ENCODE measurements at places on chromosomes 5 and 9. TPM values are rescaled to one million over a fixed set of nuclear protein-coding genes. Genes with fewer than 3 reads are reported as not detected.

DNA sequence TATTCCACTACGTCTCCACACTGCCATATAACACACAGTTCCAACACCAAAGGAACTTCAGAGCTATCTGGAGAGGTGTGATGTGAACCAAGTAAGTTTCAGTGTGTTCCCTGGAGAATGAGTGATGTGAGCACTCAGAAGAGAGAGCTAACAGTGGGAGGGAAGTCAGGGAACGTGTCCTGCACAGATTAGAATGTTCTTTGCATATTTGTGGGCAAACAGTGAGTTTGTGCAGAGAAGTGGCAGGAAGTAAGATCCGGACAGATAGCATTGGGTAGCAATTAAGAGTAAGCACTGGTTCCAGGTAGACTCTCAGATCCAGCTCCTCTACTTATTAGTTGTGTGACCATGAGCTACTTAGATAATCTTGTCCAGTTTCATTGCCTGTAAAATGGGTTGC, 206.4 kb downstream of the PDZD2 start:
- no peak for DNase-seq

DNA sequence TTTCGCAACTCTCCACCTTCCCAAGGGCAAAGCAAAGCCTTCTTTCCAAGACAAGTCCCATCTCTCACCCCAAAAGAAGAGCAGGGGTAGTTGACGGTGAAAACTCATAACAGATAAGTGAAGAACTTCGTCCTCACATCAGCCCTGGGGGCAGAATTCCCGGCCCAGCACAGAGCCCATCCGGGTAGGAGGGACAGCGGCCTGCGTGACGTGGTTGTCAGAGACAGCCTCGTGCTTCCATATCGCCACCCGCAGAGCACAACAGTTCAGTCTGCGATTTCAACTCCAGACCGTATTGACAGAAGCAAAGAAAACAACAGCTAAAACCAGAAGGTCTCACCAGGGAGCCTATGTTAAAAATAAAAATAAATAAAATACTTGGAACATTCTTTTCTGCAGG, 273.2 kb downstream of the SYK start:
- DNase-seq: no peak

GRCh38 chr9:113622600-113623400, 159.3 kb downstream of the RGS3 start:
- no peak for DNase-seq

GRCh38 chr9:69207503-69207902, 33.4 kb downstream of the TJP2 start:
- no peak for DNase-seq

DNA sequence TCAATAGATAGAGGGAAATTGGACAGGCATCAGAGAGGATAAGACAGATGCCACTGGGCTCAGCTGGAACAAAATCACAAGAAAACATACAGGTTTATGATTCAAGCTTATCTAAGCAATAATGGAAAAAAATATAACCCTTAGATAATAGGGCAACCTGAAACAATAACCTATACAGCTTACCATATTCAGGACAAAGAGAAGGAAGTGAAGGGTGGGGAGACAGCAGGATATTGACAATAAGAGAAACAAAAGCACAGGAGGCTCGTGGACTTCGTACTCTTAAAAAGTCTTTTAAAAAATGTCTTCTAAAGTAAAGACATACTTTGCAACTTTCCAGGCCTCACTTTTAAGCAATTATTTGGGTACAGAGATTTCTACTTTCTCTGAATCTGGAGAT, 225.3 kb downstream of the NTRK2 start:
- no peak for DNase-seq

- DNase-seq: no peak
These were observed 7.0 kb upstream of the AK1 start for GRCh38 chr9:127884427-127884911.

- DNase-seq: no peak
These were observed 290.6 kb downstream of the OSTF1 start for GRCh38 chr9:75378926-75379325.

GRCh38 chr9:133683586-133684120, 47.5 kb downstream of the DBH start:
- no peak for DNase-seq

- peak; percentile 6 for DNase-seq
These were observed 60.5 kb downstream of the GLDC start for GRCh38 chr9:6584881-6585597.

DNA sequence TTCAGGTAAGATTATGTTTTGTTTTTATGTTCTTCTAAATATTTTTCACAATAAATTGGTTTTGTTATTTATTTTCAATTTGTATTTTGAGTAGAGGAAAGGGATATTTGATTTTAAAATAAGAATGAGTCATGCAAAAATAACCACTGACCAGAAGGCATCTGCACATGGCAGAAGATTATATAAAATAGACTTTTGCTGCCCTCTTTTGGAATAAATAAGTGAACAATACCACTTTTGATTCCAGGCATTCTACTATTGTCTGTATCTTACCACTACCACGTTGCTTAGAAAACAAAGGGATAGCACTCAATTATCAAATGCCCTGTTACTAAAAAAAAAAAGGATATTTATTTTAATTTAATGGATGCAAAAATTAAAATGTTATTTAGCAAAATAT, 227.3 kb upstream of the ITGA1 start:
- DNase-seq: no peak

DNA sequence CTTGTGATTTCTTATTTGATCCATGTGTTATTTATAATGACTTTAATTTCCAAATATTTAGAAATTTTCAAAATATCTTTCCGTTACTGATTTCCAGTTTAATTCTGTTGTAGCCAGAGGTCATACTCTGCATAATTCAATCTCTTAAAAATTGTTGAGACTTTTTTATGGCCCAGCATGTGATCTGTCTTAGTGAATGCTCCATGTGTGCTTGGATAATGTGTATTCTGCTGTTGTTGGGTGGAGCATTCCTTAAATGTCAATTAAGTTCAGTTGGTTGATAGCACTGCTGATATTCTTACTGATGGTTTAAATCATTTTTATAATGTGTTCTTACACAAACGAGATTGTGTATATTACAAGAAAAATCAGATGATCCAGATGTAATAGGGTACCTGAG, 180.8 kb downstream of the RGS3 start:
- no peak for DNase-seq

DNA sequence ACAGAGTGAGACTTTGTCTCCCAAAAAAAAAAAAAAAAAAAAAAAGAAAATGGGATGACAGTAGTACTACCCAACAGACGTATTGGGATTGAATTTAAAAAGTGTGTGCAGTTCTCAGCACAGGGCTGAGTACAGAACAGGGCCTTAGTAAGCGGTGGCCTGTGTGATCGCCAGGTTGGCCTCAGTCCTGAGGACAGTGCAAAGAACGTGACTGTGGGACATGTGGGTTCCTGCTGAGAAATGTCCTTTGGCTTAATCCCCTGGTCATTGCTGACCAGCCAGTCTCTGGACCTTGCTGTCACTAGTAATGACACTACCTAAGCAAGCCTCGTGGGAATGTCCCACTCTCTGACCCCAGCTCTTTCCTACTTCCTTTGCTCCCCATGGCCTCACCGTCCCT, 13.3 kb downstream of the GTF3C5 start:
- DNase-seq: no peak

DNA sequence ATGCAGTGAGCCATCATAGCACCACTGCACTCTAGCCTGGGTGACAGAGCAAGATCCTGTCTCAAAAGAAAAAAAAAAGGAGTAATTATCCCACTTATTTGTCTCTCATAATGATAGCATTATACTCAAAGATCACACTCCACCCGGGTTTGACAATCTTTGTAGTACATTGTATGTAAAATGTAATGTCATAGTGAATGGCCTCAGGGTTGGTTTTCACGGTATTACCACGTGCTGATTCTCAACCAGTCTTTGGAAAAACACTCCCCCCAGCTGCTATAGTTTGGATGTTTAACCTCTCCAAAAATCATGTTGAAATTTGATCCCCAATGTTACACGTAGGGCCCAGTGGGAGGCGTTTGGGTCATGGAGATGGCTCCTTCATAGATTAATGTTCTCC, 402.4 kb upstream of the GRAMD2B start:
- no peak for DNase-seq

GRCh38 chr5:93189707-93190120, 391.3 kb downstream of the NR2F1-AS1 start:
- DNase-seq: no peak

DNA sequence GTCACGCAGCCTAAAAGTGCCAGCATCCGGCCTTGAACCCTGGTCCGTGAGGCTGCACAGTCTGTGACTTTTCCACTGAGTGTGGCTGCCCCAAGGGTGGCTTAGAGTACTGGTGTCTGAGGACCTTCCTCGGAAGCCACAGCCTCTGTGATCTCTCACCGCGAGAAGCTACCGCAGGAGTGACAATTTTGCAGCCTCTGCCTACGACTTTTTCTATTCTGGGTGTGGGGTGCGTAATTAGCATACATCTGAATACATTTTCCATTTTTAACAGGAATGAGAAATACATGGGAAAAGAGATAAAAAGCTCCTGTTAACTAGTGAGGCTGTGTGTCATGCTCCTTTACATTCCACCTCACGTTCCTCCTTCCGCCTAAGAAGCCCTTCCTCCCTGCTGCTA, 48.3 kb upstream of the HRH2 start:
- DNase-seq: no peak

DNA sequence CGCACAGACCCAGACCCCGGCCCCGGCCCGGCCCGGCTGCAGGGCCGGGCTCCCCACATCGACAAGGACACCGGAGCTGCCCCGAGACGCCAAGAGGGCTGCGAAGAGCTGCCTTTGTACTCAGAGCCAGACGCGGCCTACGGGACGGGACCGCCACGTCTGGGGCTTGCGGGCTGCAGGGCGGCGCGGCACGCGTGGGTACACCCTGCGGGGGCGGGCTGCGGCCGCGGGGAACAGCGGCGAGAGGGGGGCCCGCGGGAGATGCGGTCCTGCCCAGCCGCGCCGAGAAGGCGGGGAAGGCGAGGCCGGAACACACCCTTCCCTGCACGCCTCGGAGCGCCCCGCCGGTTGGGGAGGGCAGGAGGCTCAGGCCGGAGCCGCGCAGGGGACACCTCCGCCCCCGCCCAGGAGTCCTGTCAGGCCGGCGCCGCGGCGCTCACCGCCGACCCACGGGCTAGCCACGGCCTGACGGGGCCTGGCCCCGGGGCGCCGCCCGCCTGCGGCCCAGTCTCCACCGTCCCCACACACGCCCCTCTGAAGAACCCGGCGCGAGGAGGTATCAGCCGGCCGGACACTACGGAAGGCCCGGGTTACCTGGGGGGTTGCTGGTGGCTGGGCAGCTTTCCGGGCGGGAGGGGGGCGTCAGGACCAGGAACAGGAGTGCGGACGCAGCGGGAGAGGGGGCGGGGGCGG, 478 bp downstream of the RAB14 start:
- no peak for DNase-seq

DNA sequence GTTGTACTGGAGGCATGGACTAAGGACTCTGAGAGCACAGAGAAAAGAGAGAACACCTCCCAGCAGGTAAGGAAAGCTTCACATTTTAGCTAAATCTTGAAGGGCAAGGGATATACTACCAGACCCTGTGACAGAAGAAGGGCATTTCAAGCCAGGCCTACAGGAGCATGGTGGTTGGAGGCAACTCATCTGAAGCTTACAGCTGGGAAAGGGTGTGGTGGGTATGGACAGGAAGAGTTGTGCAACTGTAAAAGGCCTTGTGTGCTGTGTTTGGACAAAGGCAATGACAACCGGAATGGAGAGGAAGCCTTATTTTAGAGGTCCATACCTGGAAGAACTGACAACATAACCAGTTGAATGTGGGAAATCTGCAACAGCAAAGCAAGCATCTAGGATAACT, 31.2 kb downstream of the NIPSNAP3B start:
- DNase-seq: no peak

DNA sequence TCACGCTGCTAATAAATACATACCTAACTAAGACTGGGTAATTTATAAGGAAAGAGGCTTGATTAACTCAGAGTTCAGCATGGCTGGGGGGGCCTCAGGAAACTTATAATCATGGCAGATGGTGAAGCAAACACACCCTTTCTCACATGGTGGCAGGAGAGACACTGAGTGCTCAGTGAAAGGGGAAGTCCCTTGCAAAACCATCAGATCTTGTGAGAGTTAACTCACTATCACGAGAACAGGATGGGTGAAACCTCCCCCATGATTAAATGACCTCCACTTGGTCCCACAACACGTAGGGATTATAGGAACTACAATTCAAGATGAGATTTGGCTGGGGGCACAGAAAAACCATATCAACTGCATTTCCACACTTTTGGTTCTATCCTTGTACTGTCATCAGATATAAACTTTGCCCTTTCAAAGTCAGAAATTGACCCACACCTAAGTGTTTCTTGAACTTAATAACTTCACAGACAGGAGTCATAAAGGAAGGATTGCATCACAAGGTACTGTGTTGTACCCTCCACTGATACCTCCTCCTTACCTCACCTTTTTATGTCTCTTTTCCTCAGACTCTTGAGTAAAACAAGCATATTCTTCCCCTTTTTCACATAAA, 319.1 kb upstream of the PIK3R1 start:
- DNase-seq: no peak

DNA sequence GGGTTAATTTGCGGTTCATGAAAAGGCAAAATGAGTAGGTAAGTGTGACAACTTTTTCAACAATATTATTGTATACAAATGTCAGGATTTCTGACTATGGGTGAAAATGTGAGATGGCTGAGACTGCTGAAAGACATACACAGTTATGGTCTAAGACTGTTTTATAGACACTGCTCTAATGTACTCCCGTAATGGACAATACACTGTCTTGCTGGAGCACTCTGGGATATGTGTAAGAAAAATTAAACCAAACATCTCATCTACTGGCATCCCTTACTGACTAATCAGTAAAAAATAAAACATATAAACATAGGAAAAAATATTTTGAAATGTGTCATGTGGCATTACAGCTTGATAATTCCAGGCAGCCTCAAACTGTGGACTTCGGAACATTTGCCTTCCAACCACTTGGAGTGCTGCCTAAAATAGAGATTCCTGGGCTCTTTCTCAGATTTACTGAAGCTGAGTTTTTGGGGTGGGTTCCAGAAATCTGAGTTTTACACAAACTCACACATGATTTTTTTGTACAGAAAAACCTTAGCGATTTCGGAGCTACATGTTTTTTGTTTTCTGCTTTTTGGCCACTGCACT, 233.9 kb upstream of the TBCA start:
- DNase-seq: no peak

- DNase-seq: no peak
These were observed 13.4 kb upstream of the RAD23B start for GRCh38 chr9:107269681-107270080.

FBN2 gene
- polyA plus RNA-seq: 0.23 TPM

OMD gene
- polyA plus RNA-seq: 1.3 TPM

LCN15 gene
- 0.43 TPM for polyA plus RNA-seq

TMEM252 gene
- polyA plus RNA-seq: not detected
